ENCODE measurements at places on chromosomes 4 and X.
A peak's percentile ranks its signal among the peaks of the same experiment; 100 is the strongest.

DNA sequence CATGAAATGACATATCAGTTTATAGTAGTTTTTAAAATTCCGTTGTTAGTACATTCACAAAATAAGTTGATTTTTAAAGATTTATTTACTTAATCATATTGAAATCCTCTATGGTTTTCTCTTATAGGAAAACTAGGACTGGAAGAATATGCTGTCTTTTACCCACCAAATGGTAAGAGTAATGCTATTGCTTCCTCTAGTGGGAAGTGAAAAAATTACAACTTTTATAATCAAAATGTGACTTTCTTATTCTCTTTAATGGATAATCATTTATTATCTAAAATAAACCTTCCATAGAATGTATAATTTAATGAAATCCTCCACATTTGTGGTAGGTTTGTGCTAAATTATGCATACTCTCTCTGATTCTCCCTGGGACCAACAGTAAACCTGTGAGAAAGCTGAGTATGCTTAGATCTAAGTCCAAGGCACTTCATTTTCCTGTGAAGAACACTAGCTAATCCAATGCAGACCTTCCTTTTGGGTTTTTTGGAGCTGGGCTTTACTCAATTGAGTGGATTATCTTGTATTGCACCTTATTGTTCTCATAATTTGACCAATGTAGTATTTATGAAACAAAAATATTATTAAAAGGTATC lies 136.2 kb downstream of the TBC1D19 start:
- DNase-seq = no peak

DNA sequence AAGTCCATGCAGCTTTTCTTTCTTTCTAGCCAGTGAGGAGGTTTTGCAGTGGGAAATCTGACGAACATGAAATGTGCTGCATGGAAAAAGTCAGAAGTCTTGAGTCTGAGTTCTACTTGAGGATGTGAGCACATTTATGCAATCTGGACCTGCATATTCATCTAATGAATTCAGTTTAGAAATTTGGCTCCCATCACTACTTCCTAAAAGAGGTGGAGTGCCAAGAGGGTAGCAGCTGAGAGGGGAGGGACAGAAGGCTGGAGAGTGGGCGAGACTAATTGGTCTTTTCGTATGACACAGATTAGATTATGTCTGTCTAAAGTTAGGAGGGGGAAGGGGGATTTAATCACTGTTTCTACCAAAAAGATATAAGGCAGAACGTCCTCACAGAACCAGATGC lies 535.9 kb downstream of the IQCM start:
- DNase-seq = no peak

DNA sequence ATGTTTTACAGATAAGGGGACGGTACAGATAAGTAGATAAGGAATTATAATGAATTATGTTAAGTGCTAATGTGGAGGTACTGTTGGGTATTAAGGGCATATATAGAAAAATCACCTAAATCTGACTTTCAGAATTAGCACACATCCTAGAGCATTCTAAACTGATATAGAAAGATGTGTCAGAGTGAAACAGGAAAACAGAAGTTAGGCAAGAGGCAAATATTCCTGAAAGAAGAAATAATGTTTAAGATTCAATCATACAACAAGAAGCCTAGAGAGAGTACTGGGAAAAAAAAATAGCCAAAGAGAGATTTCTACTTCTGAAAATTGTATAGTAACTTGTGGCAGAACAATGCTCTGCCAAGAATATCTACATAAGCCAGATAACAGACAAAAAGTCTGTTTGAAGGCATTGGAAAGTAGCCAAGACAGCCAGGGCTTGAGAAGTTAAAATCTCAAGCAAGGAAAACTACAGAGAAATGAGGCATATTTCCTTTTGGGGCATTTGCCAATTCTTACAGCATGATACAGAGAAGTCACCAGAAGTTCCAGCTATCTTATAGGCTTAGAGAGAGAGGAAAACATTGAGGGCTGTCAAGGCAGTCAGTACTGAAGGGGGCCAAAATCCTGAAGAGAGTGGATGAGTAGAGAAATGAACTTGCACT lies 646.0 kb downstream of the RPA4 start:
- DNase-seq = no peak

DNA sequence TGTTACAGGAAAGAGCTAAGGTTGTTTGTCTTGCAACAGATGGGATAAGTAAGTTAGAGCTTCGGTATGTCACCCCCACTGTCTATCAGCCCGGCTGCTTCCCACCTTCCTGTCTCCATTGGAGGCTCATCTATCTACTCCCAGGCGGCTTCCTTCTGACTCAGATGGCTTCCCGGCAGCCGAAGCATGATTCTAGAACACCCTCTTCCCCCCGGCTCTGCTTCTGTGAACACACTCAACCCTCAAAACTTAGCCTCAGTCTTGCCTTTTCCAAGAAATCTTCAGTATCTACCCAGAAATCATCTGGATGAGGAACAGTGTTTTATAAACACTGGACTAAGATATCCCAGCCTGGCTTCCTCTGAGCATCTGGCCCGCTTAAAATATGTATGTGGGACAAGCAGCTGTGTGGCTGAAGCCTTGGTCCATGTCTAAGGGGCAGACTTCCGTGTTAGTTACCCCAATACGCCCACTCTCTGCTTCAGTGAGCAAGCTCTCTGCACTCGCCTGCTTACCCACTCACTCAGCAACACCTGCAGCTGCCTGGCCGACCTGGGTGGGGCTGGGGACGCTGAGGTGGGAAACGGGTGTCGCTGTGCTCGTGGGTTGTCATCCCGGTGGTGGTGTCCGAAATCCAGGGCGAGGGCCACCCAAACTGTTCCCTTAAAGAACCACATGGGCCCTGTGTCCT lies 12.0 kb upstream of the SLC2A9 start:
- DNase-seq = peak; percentile 28

GRCh38 chr4:153451911-153452657 lies 14.1 kb upstream of the TMEM131L start:
- DNase-seq = no peak

DNA sequence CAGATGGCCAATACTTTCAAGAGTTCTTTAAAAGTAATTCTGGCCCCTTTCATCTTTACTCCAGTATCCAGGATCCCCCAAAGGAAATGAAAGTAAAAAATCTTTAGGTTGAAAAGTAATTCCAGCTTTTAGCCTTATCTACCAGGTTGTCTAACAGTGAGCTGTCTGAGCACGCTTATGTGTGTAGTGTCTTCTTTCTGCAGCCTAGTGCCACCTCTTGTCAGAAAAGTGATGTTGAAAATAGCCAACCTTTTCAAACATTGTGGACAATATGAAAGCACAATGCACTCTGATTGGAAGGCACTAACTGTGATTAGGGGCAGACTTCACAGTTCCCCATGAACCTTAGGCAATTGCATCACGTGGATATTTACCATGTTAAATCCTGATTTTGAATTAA lies 92.1 kb downstream of the RELL1 start:
- DNase-seq = no peak

DNA sequence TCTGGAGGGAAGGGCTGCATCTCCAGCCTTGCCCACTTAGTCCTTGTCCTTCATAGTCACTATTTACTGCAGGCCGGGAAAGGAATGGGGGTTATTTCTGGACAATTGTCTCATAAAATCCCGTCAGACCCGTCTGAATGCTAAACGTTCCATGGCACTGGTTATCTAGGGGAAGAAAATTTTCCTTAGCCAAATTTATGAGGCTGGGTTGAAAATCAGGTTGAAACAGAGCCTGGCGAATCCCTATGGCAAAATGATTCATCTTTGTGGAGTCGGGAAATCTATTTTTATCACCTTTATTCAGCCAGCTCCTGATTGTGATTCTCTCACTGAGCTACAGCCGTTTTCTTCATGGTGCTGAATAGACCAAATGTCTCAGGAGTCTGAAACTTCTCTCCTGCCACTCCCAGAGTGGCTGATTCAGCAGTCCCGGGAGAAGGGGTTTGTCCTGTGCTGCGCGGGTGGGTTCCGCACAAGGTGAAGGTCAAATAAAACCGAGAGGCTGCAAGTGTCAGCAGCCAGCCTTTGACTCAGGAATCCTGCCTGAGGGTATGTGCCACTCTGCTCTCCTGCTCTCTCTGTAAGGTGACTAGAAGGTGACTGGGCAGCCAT lies 1.0 kb downstream of the LIMCH1 start:
- no peak for DNase-seq

Data from T-helper 1 cell (primary cell).